ENCODE measurements at places on chromosomes 12 and 14.

DNA sequence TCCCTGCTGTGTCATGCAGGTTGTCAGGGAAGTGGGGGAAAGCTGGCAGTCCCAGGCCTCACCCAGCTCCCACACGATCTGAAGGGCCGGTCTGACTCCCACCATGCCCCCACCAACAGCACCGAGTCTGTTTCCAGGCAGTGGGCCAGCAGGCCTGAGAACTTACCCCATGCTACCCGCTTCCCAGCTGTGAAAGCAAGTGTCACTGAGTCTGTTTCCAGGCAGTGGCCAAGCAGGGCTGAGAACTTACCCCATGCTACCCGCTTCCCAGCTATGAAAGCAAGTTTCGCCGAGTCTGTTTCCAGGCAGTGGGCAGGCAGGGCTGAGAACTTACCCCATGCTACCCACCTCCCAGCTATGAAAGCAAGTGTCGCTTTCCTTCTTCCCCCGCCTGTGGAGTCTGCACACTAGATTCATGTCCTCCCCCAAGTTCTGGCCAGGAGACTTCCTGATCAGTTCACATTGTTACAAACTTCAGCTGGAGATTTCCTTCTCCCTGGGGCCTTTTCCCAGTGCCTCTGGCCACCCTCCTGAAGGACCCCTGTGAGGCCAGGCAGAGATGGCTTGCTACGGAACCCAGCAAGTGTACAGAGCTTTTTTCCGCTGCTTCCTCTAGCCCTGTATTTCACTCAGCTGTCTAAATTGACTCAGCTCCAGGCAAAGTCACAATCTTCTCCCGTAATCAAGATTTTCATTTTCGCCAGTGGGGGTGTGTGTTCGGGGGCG lies 435.4 kb downstream of the TMTC2 start:
- DNase-seq: no peak

- no peak for DNase-seq
Measured at GRCh38 chr12:129622566-129622965, 281.3 kb downstream of the TMEM132D start.

DNA sequence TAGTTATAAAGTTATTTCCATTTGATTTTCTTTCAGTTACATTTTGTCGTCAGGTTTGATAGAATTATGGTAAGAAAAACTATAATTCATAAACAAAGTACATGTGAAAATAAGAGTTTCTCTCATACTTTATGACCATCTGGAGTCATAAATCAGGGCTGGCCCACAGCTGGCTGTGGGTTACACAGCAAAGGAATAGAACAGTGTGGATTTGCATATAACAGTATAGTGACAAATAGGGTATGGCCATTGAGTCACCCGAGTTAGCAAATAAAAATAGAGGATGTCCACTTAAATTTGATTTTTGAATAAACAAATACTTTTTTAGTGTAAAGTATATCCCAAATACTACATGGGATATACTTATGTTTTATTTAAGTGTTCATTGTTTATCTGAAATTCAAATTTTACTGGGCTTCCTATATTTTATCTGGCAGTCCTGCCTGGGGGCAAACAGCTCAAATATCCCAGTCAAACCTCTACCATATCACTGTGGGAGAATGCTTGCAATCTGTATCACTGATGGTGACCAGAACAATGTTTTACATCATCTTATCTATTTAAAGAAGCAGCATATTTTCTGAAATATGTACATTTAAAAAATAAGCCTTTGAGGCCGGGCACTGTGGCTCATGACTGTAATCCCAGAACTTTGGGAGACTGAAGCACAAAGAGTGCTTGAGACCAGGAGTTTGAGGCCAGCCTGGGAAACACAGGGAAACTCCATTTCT lies 65.5 kb downstream of the KSR2 start:
- no peak for DNase-seq

GRCh38 chr12:68078737-68079136 lies 80.8 kb downstream of the IFNG start:
- DNase-seq: no peak

GRCh38 chr12:79033788-79034187 lies 169.2 kb downstream of the SYT1 start:
- DNase-seq: no peak

GRCh38 chr14:84767434-84767833 lies 762.5 kb upstream of the FLRT2 start:
- no peak for DNase-seq

DNA sequence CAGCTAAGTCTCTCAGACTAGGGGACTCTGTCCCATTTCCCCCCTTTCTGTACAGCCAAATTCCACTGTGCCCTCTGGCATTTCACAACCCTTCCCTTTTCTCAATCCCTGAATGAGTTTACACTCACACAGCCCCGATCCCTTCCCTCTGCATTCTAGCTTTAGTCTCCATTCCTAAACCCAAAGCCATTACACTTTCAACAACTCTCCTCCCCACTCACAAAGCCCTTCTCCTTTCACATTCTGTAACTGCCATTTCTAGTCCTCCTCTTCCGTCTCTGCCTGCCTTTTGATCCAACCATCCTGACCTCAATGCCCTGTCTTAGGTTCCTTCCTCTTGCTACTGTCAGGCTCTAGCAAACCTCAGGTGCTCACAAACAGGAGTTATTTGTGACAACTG lies 3.6 kb downstream of the ZFHX2 start:
- DNase-seq: no peak

- DNase-seq: no peak
Measured at GRCh38 chr12:25623816-25624215, 70.7 kb upstream of the LMNTD1 start.

GRCh38 chr12:46585854-46586621 lies 213.5 kb upstream of the SLC38A2 start:
- DNase-seq: no peak

DNA sequence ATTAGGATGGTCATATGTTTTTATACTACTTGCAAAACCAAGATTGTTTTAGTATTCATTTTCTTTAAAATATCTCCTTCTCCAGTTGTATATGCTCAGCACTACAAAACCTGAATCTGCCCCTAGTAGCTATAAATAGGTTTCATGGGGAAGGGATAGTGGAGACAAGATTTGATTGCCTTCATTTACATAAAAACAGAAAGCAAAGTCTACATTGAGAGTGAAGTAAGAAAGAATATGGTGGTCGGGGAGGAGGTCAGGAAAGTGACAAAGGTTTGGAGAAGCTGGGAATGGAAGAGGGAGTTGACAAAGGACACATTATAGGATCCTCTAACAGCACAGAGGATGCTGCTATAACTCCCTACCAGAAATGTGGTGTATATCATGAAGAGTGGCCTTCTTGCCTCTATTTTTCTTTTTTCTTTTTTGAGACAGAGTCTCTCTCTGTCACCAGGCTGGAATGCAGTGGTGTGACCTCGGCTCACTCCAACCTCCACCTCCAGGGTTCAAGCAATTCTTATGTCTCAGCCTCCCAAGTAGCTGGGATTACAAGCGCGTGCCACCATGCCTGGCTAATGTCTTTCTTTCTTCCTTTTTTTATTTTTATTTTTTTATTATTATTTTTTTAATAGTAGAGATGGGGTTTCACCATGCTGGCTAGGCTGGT lies 6.6 kb upstream of the LRP6 start:
- DNase-seq: no peak

DNA sequence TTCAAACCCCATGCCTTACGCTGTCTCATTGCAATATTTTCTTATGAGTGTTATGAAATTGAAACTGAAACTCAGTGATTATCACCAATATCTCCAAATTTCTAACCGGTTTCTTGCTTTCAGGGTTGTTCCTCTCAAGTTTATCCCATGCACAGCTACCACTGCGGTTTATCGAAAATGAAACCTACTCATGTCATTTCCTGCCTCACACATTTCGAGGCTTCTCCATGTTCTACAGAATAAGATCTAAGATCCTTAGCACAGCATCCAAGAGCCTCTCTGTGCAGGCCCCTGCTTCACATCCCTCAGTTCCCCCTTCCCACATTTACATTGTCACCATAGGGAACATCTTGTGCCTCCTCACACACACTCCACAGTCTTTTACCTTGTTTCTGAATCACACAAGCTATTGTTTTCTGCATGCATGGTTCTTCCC lies 45.5 kb upstream of the FAR2 start:
- DNase-seq: no peak

DNA sequence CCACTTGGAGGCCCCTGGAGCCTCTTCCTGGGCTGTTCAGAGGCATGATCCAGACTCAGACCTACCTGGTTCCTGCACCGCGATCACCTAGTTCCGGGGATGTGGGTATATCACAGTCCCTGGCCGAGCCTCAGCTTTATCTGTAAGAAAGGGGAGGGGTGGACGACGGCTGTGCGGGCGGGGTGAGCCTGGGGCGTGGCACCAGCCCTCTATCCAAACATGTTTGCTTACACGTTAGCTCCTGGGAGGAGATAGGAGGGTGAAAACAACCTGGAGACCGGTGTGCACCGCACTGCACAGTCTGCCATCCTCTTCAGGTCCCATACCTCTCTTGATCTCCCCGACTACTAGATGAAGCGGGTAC lies 1.2 kb downstream of the ANKRD9 start:
- no peak for DNase-seq

DNA sequence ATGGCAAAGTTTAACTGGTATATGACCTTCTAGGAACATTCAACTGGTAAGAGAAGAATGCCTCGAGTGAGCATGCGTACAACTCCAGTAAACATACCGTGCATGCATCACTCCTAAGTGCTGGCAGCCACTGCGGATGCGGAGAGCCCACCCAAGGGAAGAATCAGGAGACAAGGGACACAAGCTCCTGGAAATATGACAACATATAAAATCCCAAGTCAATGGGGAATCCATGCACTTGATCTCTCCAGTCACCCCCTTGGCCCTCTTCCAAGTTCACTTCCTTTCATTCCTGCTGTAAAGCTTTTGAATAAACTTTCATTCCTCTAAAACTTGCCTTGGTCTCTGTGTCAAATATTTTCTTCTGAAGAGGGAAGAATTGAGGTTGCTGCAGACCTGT lies 168.7 kb upstream of the TMCC3 start:
- DNase-seq: no peak

DNA sequence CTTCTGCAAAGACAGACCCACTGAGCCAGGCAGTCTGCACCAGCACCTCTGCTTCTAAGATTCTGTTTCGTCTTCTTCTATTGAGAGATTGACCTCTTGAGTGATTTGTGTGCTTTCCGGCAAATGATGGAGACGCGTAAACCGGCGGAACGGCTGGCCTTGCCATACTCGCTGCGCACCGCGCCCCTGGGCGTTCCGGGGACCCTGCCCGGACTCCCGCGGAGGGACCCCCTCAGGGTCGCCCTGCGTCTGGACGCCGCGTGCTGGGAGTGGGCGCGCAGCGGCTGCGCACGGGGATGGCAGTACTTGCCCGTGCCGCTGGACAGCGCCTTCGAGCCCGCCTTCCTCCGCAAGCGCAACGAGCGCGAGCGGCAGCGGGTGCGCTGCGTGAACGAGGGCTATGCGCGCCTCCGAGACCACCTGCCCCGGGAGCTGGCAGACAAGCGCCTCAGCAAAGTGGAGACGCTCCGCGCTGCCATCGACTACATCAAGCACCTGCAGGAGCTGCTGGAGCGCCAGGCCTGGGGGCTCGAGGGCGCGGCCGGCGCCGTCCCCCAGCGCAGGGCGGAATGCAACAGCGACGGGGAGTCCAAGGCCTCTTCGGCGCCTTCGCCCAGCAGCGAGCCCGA lies 703 bp downstream of the ASCL4 start:
- DNase-seq: no peak

GRCh38 chr12:20370014-20370386 lies 1.7 kb downstream of the PDE3A start:
- no peak for DNase-seq

DNA sequence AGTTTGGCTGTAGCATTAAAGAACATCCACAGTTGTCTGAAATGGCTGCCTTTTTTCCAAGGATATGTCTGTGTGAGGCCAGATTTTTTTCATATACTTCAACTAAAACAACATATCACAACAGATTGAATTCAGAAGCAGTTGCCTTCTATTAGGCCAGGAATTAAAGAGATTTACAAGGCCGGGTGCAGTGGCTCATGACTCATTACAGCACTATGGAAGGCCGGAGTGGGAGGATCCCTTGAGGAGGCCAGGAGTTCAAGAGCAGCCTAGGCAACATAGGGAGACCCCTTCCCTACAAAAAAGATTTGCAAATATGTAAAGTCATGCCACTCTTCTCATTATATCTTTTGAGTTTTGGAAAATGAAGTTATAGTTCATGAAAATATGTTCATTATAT lies 108.6 kb downstream of the KTN1 start:
- DNase-seq: no peak

DNA sequence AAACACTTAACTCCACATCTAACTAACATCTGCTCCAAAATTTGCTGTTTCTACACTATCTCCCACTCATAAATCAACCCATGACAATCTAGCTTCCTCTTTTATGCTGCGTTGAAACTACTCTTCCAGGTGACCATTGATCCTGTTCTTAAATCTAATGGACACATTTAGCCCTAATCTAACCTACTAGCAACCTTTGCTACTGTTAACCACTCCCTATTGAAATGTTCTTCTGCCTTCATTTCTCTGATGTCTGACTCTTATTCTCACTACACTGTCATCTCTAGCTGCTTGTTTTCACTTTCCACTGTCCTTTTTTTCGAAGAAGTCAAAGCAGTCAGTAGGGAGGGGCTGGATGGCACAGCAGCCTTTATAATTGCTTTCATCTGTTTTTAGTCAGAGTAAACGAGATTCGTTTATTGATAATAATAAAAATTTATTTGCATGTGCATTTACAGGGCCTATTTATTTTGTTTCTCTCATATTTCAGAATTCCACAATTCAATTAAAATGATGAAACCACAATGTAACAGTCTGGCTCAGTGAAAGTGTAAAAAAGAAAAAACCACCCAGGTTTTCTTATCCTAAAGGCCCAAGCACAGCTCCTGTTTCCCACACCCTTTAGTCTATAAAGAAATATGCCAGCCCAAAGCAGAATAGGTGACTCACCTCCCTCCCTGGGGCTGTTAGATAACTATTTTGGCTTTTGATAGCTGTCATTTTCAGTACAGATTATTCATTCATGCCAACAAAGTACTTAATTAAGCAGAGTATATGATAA lies 44.9 kb downstream of the ATP2B1 start:
- no peak for DNase-seq

- DNase-seq: no peak
Measured at GRCh38 chr14:38791862-38792261, 311.2 kb downstream of the SEC23A start.

- no peak for DNase-seq
Measured at GRCh38 chr12:57593187-57593586, 2.2 kb downstream of the PIP4K2C start.

GRCh38 chr14:73943083-73943482 lies 6.8 kb downstream of the FAM161B start:
- DNase-seq: no peak

DNA sequence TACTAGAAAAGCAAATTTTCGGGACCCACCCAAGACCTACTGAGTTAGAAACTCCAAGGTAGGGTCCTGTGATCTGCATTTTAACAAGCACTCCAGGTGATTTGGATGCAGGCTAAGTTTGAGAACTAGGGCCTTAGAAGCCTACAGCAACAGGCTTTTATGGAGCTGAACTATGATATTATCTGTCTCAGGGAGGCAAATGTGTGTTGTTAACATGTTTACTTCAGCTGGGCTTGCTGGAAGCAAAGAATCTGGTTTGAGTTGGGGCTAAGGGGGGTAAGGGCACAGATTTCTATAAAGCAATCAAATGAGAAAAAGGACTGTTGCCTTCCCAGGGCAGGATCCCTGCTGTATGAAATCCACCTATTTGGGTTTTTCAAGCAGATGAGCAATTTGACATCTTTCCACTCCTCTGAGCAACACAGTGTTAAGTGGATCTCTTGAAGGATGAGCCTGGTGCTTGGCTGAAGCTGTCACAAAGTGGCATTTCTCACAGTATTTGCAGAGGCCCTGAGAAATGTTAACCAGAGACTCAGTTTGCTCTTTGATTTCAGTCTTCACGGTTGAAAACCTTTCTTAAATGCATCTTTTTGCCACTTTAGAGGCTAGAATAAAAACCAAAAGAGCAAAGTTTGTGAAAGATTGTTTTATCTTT lies 36.2 kb upstream of the SOCS2 start:
- no peak for DNase-seq

All from midbrain (tissue), 1 donor.